ENCODE measurements at places on chromosomes 2 and 18.

GRCh38 chr18:39149211-39149806, 1583.7 kb upstream of the CELF4 start:
- no peak for DNase-seq

- DNase-seq: no peak
Observed at GRCh38 chr18:59651071-59651470, 46.2 kb downstream of the CCBE1 start.

DNA sequence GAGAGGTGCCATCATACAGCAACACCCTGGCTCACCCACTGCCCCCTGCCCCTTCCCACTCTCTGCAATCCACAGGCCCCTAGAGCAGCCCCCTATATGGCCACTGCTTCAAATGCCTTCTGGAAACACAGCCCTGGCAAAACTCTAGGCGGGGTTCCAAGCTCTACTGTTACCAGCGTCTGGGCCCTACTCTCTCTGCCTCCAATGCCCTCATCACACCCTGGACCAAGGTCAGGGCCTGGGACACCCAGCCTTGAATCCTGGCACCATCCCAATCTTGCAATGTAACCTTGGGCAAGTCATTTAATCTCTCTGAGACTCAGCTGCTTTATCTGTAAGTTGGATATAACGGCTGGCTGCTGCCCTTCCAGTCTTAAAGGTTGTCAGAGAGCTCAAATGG, 39.2 kb upstream of the LOXHD1 start:
- DNase-seq: no peak

DNA sequence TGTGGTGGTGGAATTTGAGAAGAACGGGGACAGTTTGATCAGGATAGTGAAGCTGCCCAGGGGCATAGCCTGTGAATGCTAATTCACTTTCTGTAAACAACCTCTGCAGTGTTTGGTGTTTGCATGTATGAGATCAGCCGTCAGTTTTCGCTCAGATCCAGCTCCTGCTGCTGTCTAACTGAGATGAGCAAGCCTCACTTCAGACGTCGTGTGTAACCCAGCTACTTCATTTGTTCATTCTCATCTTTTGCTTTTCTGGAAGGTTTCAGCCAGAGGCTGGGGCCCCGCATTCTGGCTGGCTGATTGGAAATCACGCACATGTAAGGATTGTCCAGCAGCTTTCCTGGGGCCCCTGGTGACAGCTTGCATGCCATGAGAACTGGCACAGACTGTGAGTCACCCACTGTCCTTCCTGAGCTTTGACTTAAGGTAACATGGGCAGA, 48.9 kb downstream of the LDLRAD4 start:
- no peak for DNase-seq

GRCh38 chr18:47950511-47950910, 20.1 kb upstream of the SMAD2 start:
- DNase-seq: no peak

DNA sequence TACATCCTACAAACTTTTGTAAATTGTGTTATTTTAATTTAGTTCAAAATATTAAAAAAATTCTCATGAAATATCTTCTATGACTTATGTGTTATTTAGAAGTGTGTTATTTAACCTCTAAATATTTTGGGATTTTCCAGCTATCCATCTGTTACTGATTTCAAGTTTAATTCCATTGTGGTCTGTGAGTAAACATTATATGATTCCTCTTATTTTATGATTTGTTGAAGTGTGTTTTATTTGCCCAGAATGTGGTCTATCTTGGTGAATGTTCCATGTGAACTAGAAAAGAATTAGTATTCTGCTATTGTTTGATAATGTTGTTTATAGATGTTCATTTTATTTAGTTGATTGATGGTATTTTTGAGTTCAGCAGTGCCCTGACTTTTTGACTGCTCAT, 136.0 kb downstream of the ZNF804A start:
- no peak for DNase-seq

- no peak for DNase-seq
Observed at GRCh38 chr2:16251511-16252225, 311.3 kb downstream of the MYCN start.

DNA sequence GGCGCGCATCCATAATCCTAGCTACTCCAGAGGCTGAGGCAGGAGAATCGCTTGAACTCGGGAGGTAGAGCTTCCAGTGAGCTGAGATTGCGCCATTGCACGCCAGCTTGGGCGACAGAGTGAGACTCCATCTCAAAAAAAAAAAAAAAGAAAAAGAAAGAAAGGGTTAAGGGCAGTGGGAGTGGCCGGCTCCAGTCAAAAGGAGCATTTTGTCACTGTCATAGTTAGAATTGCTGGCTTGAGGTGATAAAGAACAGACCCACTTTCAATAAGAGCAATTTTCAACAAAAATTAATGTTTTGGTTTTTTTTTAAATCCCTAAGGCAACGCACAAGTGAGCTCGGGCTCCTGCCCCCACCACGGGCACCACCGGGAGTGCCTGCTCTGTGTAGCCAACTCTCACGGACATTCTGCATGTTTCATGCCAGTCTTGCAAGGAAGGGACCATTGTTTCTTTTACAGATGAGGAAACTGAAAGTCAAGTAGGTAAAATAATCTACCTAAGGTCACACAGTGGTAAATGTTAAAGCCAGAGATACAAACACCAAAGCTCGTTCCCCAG, 8.5 kb downstream of the CIB4 start:
- DNase-seq: no peak

GRCh38 chr2:156083763-156084493, 248.6 kb downstream of the NR4A2 start:
- no peak for DNase-seq

DNA sequence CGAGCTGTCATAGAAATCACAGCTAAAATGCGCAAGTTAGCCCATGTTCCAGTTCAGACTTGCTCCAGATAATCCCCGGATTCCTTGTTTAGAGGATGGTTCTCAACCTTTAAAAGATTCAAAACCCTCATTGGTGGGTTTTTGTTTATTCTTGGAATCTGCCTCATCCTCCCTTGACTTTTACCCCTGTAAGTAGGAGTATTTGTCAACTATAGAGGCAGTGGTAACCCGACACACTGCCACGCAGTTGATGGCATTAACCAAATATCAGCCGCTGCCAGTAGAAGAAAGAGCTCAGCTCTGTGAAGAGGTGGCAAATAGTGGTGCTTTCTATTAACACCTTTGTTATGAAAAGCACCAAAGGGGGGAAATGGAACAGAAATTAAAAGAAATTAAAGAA, 40.4 kb upstream of the SELENOI start:
- no peak for DNase-seq

- DNase-seq: no peak
Observed at GRCh38 chr2:60100034-60100433, 453.4 kb downstream of the BCL11A start.

DNA sequence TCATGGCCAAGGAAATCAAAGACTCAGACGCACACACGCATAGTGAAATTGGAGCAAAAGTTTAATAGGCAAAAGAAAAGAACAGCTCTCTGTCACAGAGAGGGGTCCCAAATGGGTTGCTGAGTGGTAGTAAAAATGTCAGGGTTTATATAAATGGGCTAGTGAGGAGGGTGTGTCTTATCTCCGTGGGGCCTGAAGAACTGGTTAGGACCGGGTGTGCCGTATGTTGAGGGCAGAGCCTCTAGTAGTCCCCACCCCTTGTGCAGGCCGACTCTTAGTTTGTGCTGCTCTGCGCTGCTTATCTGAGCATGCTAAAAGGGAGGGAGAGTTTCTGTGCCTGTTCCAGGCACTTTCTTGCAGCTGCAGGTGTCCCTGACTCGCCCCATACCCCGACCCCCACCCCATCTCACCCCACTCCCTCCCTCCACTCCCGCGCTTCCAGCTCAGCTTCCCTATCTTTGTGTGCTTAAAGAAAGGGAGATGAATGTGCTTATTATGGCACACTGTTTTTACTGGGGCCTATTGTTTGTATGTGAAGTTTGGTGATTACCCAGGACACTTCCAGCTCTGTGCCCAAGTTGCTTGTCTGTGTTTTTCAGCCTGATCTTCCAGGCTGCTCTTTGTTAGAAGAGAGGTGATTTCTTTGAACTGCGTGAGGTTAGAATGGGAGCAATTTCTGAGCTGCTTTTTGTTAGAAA, 167.4 kb downstream of the SPAG16 start:
- DNase-seq: no peak

GRCh38 chr2:169755083-169755870, 21.6 kb downstream of the KLHL23 start:
- DNase-seq: no peak

- DNase-seq: no peak
Observed at GRCh38 chr2:175282300-175282699, 100.8 kb upstream of the ATP5MC3 start.

GRCh38 chr2:96353032-96353561, 17.5 kb downstream of the NCAPH start:
- no peak for DNase-seq

DNA sequence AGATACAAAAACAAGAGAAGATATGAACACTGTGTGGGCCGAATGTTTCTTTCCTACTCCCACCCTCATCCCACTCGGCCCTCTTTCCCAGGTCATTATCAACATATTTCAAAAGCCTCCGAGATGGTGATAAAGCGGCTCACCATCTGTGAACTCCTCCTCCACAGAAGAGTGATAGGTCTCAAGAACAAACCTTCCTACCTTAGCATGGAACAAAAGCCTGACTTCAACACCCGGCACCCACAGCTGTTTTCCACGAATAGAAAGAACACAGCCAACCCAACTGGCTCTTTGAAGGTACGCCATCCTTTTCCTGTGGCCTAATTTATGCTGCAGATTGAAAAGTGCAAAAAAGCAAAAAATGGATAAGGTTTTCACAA, 28.8 kb downstream of the BCL2 start:
- DNase-seq: peak; percentile 50

- DNase-seq: no peak
Observed at GRCh38 chr2:54092940-54093339, 22.5 kb upstream of the ACYP2 start.

DNA sequence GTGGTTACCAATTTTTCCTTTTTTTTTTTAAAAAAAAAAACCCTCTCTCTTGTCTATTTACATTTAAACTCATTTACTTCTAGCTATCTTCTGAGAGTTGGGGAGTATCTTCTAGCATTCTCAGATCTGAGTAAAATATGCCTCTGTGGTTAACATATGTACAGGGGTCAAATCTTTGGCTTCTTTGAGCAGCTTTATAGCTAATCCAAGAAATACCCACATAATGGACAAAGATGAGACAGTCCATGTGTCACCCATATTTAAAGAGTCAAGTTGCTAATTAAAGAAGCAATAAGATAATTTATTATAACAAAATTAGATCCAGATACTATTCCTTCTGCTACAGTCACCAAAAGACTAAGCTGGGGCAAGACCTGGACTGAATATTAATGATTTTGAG, 139.0 kb upstream of the HNRNPA3 start:
- no peak for DNase-seq

DNA sequence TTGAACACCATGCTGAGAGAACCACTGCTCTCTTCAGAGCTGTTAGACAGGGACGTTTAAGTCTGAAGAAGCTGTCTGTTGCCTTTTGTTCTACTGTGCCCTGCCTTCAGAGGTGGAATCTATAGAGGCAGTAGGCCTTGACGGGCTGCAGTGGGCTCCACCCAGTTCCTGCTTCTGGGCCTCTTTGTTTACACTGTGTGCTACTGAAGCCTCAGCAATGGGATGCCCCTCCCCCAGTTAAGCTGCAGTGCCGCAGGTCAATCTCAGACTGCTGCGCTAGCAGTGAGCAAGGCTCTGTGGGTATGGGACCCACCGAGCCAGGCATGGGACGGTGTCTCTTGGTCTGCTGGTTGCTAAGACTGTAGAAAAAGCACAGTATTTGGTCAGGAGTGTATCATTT, 162.3 kb upstream of the NXPH2 start:
- no peak for DNase-seq

- no peak for DNase-seq
Observed at GRCh38 chr18:35610724-35611123, 29.2 kb downstream of the GALNT1 start.

DNA sequence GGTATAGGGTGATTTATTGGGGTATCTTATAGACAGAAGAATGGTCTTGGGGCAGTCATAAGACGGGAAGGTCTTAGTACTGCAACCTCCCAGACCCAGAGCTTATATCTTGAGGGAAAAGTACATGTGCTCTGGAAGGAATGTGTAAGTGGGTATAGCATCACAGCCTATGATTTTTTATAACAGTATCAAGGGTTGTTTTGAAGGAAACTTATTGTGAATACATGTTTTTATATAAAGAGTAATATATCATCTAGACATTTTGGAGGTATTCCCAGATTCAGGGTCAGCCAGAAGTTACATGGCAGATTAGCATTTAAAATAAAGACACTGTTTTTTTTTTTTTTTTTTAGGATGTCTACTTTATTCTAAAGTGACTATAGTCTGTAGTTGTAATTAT, 47.6 kb upstream of the STON1 start:
- DNase-seq: no peak

DNA sequence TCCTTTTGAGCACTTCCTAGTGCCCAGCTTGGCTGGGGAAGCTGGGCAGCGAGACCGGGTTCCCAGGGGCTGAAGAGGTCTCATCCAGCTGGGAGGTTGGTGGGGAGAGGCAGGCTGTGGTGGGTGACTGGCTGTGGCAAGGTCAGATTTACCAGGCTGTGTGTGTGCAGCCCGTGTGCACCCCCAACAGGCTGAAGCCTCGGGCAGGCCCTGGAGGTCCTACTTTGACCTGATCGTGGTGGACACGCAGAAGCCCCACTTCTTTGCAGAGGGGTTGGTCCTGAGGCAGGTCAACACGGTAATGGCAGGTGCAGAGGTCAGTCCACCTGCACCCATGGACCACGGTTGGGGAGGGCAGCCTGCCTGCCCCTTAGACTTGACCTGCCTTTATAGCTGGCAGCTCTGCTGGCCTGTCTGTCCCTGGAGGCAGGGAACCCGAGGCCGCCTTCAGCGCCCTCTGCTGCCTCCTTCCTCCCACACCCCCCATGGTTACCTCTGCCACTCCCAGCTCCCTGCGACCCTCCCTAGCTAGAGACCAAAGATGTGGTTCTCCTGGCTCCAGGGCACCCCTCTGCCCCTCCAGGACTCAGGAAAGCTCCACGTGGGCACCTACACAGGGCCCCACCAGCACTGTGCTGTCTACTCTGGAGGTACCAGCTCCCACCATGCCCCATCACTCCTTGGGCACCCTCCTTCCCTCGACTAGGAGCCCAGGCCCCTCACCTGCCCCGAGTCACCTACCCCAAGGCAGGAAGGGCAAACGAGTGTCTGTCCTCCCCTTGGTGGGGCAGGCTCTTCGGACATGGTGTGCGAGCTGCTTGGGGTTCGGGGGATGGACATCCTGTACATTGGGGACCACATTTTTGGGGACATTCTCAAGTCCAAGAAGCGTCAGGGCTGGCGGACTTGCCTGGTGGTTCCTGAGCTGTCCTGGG, 4.0 kb downstream of the NT5DC4 start:
- no peak for DNase-seq

- DNase-seq: no peak
Observed at GRCh38 chr2:60394463-60394862, 159.0 kb downstream of the BCL11A start.

DNA sequence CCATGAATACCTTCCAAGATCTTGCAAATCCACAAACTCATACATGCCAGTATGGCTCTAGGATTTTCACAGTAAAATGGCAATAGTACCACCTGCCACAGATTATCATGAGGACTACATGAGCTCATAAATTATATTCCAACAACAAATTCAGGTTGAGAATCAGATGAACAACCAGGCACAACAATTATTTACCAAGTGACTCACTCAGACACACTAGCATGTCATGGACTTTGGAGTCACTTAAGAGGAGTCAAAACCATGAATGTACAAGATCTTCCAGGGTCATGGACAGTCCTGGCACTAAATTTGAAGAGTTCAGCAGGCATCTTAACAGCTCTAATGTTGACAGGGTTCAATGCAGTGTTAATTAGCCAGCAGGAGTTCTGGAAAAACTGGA, 34.4 kb upstream of the BZW1 start:
- DNase-seq: no peak

- no peak for DNase-seq
Observed at GRCh38 chr2:101277111-101277510, 24.4 kb downstream of the CNOT11 start.
